ENCODE measurements at places on chromosomes 11 and 22. TPM values are rescaled to one million over a fixed set of nuclear protein-coding genes. Genes with fewer than 3 reads are reported as not detected.

Gene CCDC188
- not detected for total RNA-seq

Gene PTPRCAP
- total RNA-seq = 0.60 TPM

Gene KDELR3
- total RNA-seq = 6.0 TPM

Gene ARHGAP1
- 101 TPM for total RNA-seq

Gene CYB5R3
- 298 TPM for total RNA-seq

Gene MCAM
- 59.2 TPM for total RNA-seq

Gene CCS
- 25.3 TPM for total RNA-seq

Gene MPST
- total RNA-seq = 58.3 TPM

Gene FAM118B
- 26.7 TPM for total RNA-seq

DNA sequence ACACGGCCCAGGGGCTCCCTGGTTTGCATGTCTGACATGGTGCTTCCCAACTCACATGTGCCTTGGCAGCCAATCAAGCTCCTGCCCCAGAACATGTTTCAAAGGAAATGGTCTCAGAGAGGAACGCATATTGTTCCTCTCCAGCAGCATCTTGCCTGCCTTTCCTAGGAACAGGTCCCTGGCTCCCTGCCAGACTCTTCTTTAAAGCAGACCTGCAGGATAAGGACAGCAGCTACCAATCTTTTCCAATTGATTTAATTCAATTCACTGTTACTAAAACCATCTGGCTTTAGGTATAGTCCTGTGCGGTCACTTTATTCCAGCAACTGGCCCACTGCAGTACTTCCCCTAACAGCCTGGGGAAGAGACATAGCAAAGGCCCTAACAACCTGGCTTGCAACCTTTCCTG is 79.9 kb downstream of the AMBRA1 start:
- no peak overlapping the region for H3K4me3 ChIP-seq
- peaks cover 33% of the 10 kb centered on the region for H3K4me1 ChIP-seq
- peaks cover 7% of the 10 kb centered on the region for H3K36me3 ChIP-seq
- DNase-seq = peak; percentile 47
- peak overlapping the region; percentile 50 for H3K27ac ChIP-seq
- H3K27me3 ChIP-seq = no peaks in the 10 kb centered on the region

DNA sequence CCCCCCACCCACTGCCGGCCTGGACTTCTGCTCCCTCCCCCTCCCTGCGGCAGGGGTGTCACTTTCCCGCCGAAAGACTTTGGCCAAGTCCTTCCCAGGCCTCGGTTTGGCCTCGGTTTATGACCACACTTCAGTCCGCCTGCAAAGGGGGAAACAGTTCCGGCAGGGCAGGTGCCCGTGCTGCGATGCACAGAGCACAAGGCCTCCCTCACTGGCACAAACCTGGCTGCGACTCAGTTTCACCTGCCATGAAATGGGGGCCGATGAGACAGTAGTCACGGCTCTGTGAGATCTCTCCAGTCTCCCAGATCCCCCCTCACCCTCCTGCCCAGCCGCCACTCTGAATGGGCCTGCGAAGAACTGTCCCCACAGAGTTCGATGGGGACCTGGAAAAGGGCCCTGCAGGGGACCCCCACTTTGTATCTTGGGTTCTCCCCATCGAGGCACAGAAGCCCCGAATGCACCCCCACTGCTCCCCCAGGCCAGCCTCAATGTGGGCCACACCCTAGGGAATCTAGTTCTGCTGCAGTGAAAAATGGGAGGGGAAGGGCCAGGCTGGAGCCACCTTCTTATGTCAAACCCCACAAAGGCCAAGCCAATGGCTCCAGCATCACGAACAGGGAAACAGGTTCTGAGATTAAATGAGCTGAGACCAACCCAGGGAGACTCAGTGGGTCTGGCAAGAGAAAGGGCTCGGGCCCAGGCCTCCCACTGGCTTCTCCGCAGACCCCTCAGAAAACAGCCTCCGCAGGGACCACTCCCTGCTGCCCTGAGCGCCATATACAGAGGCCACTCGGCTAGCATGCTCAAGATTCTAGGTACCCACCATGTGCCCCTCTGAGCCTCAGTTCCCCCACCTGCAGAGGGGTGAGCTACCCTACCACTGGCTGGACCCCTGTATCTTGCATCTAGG is 29.0 kb downstream of the ARVCF start:
- H3K36me3 ChIP-seq = no peaks in the 10 kb centered on the region
- H3K27ac ChIP-seq = peak overlapping the region; percentile 94
- H3K4me3 ChIP-seq = peak overlapping the region; percentile 94
- no peaks in the 10 kb centered on the region for H3K27me3 ChIP-seq
- DNase-seq = no peak

GRCh38 chr11:60500276-60500910 is 7.8 kb downstream of the MS4A12 start:
- no peaks in the 10 kb centered on the region for H3K4me1 ChIP-seq
- peaks cover 4% of the 10 kb centered on the region for H3K27me3 ChIP-seq
- H3K4me3 ChIP-seq = no peak overlapping the region
- DNase-seq = no peak
- no peaks in the 10 kb centered on the region for H3K36me3 ChIP-seq
- no peak overlapping the region for H3K27ac ChIP-seq

- H3K27me3 ChIP-seq = no peaks in the 10 kb centered on the region
- DNase-seq = no peak
- H3K27ac ChIP-seq = no peak overlapping the region
- H3K36me3 ChIP-seq = no peaks in the 10 kb centered on the region
- H3K4me1 ChIP-seq = peaks cover 33% of the 10 kb centered on the region
Observed at GRCh38 chr11:12284316-12285050, 92.9 kb upstream of the PARVA start.

GRCh38 chr11:43367382-43368178 is 8.9 kb downstream of the TTC17 start:
- no peak overlapping the region for H3K4me3 ChIP-seq
- no peak for DNase-seq
- peaks cover 11% of the 10 kb centered on the region for H3K36me3 ChIP-seq
- H3K27me3 ChIP-seq = no peaks in the 10 kb centered on the region
- H3K4me1 ChIP-seq = peaks cover 32% of the 10 kb centered on the region

DNA sequence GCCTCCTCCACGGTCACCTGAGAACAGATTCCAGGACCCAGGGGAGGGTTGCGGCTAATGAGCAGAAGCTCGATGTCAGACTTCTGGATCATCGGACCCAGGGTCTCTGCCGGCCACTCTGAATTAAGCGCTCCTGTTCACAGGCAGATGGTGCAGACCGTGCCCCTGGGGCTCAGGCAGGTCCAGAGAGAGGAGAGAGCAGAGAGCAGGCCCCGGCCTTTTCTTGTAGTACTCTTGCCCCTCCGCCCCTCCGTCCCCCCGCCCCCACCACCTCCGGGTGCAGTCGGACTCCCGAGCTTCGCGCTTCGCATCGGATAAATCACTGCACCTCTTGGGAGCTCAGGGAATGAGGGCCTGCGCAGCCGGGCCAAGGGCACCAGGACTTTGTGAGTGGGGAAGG is 50.3 kb downstream of the RPS6KA4 start:
- no peak for DNase-seq
- no peak overlapping the region for H3K4me3 ChIP-seq
- H3K36me3 ChIP-seq = no peaks in the 10 kb centered on the region

DNA sequence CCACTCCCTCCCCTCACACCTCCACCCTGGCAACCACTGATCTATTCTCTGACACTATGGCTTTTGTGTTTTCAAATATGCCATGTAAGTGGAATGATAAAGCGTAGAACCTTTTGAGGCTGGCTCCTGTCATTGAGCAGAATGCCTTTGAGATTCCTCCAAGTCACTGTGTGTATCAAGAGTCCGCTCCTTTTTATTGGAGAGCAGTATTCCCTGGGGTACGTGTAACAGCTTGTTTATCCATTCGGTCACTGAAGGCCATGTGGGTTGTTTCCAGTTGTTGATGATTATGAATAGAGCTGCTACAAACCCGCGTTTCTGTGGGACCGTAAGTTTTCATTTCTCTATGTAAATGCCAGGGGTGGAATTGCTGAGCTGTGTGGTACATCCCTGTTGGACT is 10.3 kb downstream of the TP53I11 start:
- no peaks in the 10 kb centered on the region for H3K27me3 ChIP-seq
- peaks cover 4% of the 10 kb centered on the region for H3K36me3 ChIP-seq
- H3K4me3 ChIP-seq = peak overlapping the region; percentile 33

DNA sequence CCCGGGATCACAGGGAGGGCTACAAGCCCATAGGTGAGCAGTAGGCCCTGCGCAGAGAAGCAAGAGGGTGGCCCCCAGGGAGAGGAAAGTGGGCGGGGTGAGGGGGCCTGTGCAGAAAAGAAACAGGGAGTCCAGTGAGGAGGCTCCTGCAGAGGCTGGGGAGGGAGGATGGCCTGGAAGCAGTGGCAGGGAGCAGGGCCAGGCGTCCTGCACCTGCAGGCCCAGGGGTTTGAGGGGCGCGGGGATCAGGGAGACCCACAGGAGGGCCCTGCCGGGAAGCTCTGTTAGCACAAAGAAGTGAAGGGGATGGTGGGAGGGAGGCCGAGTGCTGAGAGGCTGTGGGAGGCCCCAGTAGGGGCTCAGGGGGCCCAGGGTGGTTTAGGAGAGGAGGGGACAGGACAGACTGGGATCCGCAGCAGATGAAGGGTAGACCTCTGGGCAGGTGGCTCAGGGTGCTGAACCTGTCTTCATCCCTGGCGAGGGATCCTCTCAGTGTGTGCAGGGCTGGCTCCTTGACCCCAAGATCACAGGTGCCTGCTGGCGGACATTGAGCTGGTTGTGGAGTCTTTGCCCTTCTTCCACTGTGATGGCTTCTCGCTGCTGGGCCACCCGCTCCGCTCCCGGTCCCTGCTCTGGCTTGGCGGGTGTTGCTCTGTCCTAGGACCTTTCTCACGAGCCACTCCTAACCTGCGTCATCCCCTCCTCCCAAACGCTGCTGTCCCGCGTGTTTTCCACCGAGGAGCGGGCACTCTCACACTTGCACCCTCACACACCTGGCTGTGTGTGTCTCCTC is 31.8 kb upstream of the CELSR1 start:
- H3K4me3 ChIP-seq = no peak overlapping the region
- no peaks in the 10 kb centered on the region for H3K27me3 ChIP-seq
- no peaks in the 10 kb centered on the region for H3K36me3 ChIP-seq
- peaks cover 19% of the 10 kb centered on the region for H3K4me1 ChIP-seq
- H3K27ac ChIP-seq = no peak overlapping the region

DNA sequence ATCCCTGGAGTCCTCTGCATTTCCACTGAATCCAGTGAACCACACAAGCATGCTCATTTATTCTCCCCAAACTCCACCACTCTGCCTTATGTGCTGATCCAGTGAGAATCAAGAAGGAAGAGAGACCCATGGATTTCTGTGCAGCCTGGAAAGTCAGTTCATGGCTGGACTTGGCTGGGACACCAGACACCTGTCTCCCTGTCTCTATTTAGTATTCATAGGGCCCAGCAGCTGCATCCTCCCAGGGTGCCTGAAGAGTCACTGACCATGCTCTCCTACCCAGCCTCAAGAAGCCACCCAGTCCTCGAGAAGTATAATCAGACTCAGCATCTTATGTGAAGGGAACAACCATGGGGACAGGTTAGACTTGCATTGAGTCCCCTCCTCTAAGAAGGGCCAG is 83.2 kb downstream of the ZNF280B start:
- H3K36me3 ChIP-seq = no peaks in the 10 kb centered on the region
- H3K4me3 ChIP-seq = no peak overlapping the region
- DNase-seq = no peak
- no peak overlapping the region for H3K27ac ChIP-seq
- peaks cover 97% of the 10 kb centered on the region for H3K27me3 ChIP-seq

DNA sequence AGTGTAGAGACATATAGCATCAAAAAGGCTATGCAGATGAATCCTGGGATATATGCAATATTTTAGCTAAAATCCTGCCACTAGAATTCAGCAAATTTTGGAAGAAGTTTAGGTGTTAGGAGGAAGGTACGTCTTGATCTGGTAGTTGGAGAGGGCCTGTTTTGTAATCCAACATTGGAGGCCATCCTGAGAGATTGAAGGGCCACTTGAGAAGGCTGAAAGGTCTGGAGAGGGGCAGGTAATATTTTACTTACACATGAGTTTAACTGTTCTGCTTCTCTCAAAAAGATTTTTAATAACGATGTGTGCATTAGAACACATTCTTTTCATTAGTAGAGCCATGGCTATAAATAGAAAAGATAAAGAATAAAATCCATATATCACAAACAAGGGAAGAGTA is 422.1 kb downstream of the RAB38 start:
- H3K4me1 ChIP-seq = no peaks in the 10 kb centered on the region
- no peak overlapping the region for H3K27ac ChIP-seq
- no peak for DNase-seq
- no peaks in the 10 kb centered on the region for H3K27me3 ChIP-seq
- H3K4me3 ChIP-seq = no peak overlapping the region

- H3K4me1 ChIP-seq = peaks cover 14% of the 10 kb centered on the region
- H3K27ac ChIP-seq = no peak overlapping the region
- no peaks in the 10 kb centered on the region for H3K27me3 ChIP-seq
- H3K36me3 ChIP-seq = peaks cover 47% of the 10 kb centered on the region
- DNase-seq = no peak
Observed at GRCh38 chr11:108196901-108197300, 25.5 kb downstream of the NPAT start.

GRCh38 chr22:29359469-29359868 is 28.9 kb downstream of the AP1B1 start:
- H3K36me3 ChIP-seq = peaks cover 53% of the 10 kb centered on the region
- H3K27ac ChIP-seq = no peak overlapping the region
- no peaks in the 10 kb centered on the region for H3K27me3 ChIP-seq

- no peak overlapping the region for H3K4me3 ChIP-seq
- peaks cover 97% of the 10 kb centered on the region for H3K27me3 ChIP-seq
- H3K27ac ChIP-seq = no peak overlapping the region
- H3K36me3 ChIP-seq = no peaks in the 10 kb centered on the region
Observed at GRCh38 chr11:1733716-1734640, 16.4 kb downstream of the IFITM10 start.

- H3K4me3 ChIP-seq = peak overlapping the region; percentile 60
- H3K27me3 ChIP-seq = no peaks in the 10 kb centered on the region
- H3K36me3 ChIP-seq = no peaks in the 10 kb centered on the region
- peak overlapping the region; percentile 85 for H3K27ac ChIP-seq
Observed at GRCh38 chr11:6746626-6747025, 25.1 kb downstream of the OR2AG2 start.

GRCh38 chr22:21938906-21939305 is 13.7 kb downstream of the PPM1F start:
- no peaks in the 10 kb centered on the region for H3K27me3 ChIP-seq
- H3K27ac ChIP-seq = peak overlapping the region; percentile 98
- H3K4me3 ChIP-seq = peak overlapping the region; percentile 70
- peaks cover 84% of the 10 kb centered on the region for H3K4me1 ChIP-seq

GRCh38 chr11:59008947-59009346 is 69.7 kb downstream of the GLYATL1 start:
- no peaks in the 10 kb centered on the region for H3K4me1 ChIP-seq
- no peaks in the 10 kb centered on the region for H3K27me3 ChIP-seq
- no peaks in the 10 kb centered on the region for H3K36me3 ChIP-seq
- no peak overlapping the region for H3K4me3 ChIP-seq
- no peak for DNase-seq

- H3K4me3 ChIP-seq = no peak overlapping the region
- no peaks in the 10 kb centered on the region for H3K4me1 ChIP-seq
- DNase-seq = no peak
- no peak overlapping the region for H3K27ac ChIP-seq
- peaks cover 49% of the 10 kb centered on the region for H3K27me3 ChIP-seq
Observed at GRCh38 chr11:117417856-117418255, 90.2 kb downstream of the CEP164 start.

Measured in left ventricle myocardium inferior (tissue), 1 donor.